ENCODE measurements at places on chromosomes 16 and 17.

DNA sequence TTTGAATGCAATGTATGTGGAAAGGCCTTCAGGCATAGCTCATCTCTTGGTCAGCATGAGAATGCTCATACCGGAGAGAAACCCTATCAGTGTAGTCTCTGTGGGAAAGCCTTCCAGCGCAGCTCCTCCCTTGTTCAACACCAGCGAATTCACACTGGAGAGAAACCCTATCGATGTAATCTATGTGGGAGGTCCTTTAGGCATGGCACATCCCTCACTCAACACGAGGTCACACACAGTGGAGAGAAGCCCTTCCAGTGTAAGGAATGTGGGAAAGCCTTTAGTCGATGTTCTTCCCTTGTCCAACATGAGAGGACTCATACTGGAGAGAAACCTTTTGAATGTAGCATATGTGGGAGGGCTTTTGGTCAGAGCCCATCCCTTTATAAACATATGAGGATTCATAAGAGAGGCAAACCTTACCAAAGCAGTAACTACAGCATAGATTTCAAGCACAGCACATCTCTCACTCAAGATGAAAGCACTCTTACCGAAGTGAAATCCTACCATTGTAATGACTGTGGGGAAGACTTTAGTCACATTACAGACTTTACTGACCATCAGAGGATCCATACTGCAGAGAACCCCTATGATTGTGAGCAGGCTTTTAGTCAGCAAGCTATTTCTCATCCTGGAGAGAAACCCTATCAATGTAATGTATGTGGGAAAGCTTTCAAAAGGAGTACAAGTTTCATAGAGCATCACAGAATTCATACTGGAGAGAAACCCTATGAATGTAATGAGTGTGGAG, 24.7 kb downstream of the ZFP90 start:
- no peak for DNase-seq

GRCh38 chr16:9874219-9874618, 308.0 kb downstream of the GRIN2A start:
- DNase-seq: no peak

GRCh38 chr16:49575346-49576172, 202.0 kb downstream of the C16orf78 start:
- no peak for DNase-seq

DNA sequence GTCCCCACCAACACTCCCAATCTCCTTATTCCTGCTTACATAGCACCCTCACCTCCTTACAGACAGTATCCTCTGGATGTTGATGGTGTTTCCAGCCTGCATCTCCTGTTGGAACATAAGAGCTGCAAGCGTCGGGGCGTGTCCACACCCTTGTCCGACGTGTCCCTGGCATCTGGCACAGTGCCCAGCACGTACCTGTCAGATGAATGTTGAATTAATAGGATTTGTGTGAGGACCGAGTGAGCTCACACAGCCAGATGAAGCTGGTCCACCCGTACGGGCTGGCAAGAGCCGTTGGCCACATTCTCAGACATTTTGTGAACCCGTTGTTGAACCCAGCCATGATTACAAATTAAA, 12.2 kb upstream of the CBX4 start:
- no peak for DNase-seq
